ENCODE measurements at places on chromosomes 11 and 22.

- no peak for DNase-seq
These were observed 203.7 kb upstream of the SORL1-AS1 start for GRCh38 chr11:121656328-121657090.

DNA sequence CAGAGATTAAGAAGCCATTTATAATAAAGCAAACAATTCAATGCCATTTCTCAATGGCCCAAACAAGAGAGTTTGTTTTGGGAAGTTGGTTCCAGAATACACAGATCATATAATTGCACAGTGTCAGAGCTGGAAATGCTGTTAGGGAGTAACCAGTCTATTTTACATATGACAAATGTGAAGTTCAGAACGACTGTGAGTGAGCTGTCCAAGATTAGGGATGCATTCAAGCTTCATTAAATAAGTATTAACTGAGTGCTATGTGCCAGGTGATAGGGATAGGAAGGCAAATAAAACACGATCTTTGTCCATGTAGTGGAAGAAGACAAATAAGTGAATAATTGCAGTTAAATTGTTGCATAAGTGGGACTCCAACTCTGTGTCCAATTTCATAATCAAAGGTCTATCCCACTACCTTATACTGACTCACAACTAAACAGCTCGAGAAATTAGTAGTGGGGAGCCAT, 33.1 kb upstream of the PICALM start:
- peak; percentile 14 for DNase-seq

DNA sequence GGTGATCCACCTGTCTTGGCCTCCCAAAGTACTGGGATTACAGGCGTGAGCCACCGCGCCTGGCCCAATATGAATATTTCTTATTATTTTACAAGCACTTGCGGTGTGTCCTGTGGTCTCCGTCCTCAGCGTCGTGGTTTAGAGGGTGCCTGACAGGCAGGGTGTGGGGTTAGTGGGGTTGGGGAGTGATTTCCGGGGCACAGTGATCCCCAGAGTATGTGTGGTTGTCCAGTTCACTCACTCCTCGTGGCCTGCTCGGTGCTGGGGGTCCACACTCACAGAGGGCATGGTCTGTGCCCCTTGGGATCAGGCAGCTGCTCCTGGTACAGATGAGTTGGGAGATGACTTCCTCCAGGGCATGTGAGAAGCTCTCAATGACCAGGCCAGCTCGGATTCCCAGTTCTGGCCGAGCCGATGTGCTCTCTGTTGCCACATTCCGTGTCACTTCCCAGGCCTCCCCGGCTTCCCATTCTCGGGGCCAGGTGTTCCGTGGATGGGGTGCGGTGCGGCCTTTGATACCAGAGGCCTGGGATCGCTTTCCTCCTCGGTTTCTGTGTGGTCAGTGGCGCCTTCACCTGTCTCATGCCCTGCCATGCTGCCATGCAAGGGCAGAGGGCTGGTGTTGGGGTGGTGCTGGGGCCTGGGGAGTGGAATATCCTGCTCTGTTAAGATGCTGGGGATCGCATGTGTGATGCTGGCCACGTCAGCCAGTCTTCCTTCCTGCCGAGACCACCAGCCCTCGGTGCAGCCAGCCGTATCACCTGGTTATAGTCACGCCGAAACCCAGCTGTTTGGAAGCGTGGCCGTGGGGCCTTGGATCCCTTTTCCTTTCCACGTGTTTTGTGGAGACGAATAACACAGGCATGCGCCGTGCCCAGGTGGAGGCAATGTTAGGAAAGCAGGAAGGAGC, 39.6 kb downstream of the PARVB start:
- DNase-seq = no peak

DNA sequence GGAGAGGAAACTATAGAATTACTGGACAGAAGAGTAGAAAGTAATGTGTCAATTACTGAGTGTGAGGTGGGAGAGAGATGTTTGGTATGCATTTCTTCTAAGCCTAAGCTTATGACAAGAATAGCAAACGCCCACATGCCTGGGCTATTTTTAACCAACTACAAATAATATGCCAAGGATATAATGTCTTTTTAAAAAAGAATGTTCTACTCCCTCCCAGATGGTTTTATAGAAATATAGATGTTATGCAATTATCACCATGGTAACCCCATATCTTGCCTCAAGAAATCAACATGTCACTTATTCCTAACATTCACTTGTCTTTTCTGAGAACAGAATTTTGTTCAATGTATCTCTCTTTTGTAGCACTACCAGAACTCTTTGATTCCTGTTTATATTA, 996.7 kb upstream of the CHORDC1 start:
- no peak for DNase-seq

GRCh38 chr11:69375316-69376154, 81.6 kb downstream of the MYEOV start:
- DNase-seq = no peak

- no peak for DNase-seq
These were observed 66.7 kb upstream of the RASD2 start for GRCh38 chr22:35473971-35474370.

DNA sequence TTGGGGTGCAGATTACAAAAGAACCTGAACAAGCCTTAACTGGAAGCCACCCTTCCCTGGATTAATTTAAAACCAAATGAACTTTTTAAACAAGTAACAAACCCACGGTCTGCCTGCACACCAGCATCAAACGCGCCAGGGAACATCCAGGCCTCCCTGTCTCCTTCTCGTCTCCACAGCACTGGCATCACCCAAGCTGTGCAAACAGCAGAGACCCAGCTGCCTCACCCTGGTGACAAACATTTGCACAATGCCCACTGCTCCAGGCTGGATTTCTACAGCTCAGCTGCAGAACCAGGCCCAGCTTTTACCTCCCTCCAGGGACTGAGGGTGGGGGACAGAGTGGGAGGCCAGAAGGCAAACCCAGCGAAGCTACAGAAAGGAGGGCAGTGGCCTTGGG, 7.0 kb downstream of the RPL3 start:
- no peak for DNase-seq

DNA sequence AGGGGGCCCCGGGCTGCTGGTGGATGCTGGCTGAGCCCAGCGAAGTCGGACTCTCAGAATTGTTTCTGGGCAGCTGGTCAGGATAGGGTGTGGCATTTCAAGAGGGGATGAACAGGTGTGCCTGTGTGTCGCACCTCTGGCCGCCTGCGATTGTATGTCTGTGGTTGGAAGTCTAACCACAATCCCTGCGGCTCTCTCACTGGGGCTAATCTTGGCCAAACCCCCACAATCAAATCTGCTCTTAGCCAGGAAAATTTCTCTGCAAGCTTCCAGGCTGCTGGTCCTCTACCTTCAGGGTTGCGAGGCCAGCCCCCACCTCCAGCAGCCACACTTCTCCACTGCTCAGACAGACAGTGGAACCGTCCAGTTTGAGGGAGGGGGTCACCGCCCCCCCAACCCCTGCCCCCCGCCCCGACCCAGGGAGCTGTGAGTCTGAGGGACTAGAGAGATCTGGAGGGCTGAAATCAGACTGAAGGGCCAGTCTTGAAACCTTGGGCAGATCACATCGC, 953 bp downstream of the ATG16L2 start:
- no peak for DNase-seq
